Motor neuron (in vitro differentiated cells): ENCODE measurements at places on chromosomes 2 and 18. TPM values are rescaled to one million over a fixed set of nuclear protein-coding genes. Genes with fewer than 3 reads are reported as not detected.

The RMC1 gene
- 13.7 and 16.9 TPM in 2 replicates for total RNA-seq

The FAM110C gene
- total RNA-seq: 0.11 and 0.19 TPM in 2 replicates

The NCKAP5 gene
- 1.3 and 2.2 TPM in 2 replicates for total RNA-seq

- no peak for ATAC-seq
Observed at GRCh38 chr2:59425247-59425646, 1128.2 kb downstream of the BCL11A start.

DNA sequence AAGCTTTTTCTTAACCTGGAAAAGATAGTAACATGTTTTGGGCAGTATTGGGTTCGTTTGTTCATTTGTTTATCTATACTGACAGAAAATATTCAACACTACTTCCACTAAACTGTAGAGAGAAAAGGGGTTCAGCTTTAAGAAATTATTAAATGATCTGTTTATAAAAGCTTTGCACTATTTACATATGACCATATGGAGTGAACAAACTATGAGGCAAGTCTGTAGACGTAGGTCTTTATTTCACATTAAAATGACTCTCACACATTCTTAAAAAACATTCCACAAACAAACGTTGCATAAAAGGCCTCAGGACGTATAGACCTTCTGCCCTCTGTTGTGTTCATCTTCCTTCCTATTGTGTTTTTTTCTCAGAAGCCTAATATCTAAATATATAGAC is 94.6 kb downstream of the CD226 start:
- no peak for ATAC-seq

DNA sequence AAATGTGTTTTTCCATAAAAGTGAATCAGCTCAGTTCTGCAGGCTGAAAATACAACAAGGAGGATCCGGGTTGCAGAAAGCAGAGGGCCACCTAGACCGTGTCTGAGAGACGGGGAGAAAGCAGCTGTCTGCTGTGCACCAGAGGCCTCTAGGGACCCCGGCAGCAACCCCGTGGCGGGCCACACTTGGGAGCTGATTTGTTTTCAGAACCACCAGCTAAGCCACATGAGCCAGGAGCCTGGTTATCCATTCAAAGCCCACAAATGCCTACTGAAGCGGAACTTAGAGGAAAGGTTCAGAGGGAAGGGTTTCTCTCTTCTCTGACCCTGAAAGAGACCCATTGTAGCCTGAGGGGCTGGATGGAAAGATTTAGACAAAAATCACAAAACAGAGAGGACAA is 28.4 kb upstream of the ID2 start:
- no peak for ATAC-seq
